ENCODE measurements at places on chromosomes 6 and 20. TPM values are rescaled to one million over a fixed set of nuclear protein-coding genes. Genes with fewer than 3 reads are reported as not detected.

GRCh38 chr6:164106345-164106769, 691.8 kb downstream of the QKI start:
- H3K36me3 ChIP-seq = no peaks in the 10 kb centered on the region
- H3K27me3 ChIP-seq = peaks cover 14% of the 10 kb centered on the region
- H3K27ac ChIP-seq = no peak overlapping the region
- H3K4me3 ChIP-seq = no peak overlapping the region
- peak; percentile 19 for DNase-seq

DNA sequence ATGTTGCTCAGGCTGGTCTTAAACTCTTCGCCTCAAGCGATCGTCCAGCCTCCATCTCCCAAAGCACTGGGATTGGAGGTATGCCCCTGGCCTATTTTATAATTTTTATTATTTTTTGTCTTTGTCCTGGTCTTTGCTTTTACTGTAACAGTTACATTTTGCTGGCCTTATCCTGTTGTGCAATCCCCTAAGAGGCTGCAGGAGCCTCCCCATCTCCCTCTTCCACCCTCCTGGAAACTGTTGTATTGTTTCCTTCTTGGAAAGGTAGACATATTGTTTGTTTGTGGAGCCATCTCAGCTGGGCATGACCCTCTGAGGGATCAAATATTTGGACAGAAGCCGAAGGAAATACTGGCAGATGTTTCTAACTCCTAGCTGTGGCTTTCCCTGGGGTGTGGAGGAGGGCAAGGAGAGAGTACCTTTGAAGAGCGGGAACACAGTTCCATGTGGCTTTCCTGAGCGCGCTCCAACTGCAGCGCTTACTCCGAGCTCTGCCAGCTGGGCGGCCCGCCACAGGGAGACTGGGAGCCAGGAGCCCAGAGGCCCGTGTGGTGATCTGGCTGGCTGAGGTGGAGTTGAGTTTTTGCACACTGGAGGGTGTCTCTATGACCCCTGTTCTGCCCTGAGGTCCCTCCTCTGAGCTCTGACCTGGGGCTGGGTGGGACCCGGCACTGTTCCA, 4.9 kb downstream of the MAPK13 start:
- peaks cover 43% of the 10 kb centered on the region for H3K36me3 ChIP-seq
- H3K27ac ChIP-seq = peak overlapping the region; percentile 14
- H3K4me1 ChIP-seq = peaks cover 31% of the 10 kb centered on the region
- DNase-seq = no peak
- no peaks in the 10 kb centered on the region for H3K27me3 ChIP-seq

GRCh38 chr6:163640641-163641040, 226.1 kb downstream of the QKI start:
- no peak for DNase-seq
- H3K27ac ChIP-seq = no peak overlapping the region
- H3K36me3 ChIP-seq = no peaks in the 10 kb centered on the region
- H3K4me3 ChIP-seq = no peak overlapping the region

- peaks cover 3% of the 10 kb centered on the region for H3K36me3 ChIP-seq
- H3K27me3 ChIP-seq = no peaks in the 10 kb centered on the region
- H3K27ac ChIP-seq = no peak overlapping the region
- peak overlapping the region; percentile 71 for H3K4me3 ChIP-seq
Observed at GRCh38 chr20:63641792-63642523, 11.3 kb downstream of the STMN3 start.

DNA sequence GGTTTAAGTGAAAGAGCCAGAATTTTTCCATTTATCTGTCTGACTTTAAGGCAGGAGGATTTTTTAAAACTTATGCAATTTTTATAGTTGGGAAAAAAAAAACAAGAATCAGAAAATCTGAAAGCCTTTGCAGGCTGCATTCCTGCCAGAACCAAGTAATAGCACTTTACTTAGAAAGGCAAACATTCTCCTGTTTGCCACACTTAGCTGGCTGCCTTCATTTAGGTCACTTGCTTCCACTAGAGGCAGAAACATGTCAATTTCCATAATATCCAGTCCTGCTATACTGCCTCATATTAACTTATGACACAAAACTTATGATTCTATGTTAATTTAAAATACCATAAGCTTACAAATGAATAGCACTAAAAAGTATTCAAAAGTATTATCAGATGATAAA, 425.8 kb downstream of the FRK start:
- no peak overlapping the region for H3K27ac ChIP-seq
- H3K4me1 ChIP-seq = no peaks in the 10 kb centered on the region
- H3K27me3 ChIP-seq = no peaks in the 10 kb centered on the region
- no peak overlapping the region for H3K4me3 ChIP-seq
- no peak for DNase-seq
- H3K36me3 ChIP-seq = no peaks in the 10 kb centered on the region

DNA sequence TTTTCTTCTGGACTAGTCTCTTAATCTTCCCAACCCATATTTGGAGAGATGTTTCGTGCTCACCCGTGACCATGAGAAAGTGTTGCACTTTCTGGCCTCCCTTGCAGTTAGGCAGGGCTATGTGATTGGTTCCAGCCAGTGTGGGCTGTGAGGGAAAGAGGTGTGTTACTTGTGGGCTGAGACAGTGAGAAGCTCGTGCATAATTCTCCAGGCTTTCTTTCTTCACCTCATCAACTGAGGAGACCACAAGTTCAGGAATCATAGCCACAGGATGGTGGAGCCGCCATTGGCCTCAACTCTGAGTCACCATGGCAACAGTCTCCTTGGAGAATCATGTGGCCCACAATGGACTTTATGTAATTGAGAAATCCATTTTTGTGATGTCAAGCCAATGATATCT, 57.5 kb upstream of the FUCA2 start:
- no peak for DNase-seq
- H3K27ac ChIP-seq = no peak overlapping the region
- no peaks in the 10 kb centered on the region for H3K27me3 ChIP-seq

DNA sequence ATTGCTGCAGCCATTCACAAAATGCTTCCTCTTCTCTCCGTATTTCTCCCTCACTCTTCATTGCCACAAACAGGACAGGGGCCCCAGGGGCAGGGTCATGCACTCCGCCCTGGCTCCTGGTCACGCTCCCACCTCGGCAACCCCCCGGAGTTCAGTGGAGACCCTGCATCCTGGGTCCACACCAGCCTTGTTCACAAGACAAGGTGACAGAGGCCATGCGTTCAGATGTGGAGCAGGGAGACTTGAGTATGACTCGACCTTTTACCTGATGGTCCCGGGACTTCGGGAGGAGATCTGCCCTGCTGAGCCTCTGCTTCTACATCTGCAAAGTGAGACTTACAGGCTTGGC, 49.4 kb downstream of the ANKRD60 start:
- H3K27me3 ChIP-seq = peaks cover 26% of the 10 kb centered on the region
- no peak overlapping the region for H3K27ac ChIP-seq
- DNase-seq = no peak
- H3K36me3 ChIP-seq = no peaks in the 10 kb centered on the region
- peaks cover 10% of the 10 kb centered on the region for H3K4me1 ChIP-seq
- H3K4me3 ChIP-seq = peak overlapping the region; percentile 11

GRCh38 chr20:48723308-48724264, 104.2 kb downstream of the PREX1 start:
- peaks cover 65% of the 10 kb centered on the region for H3K4me1 ChIP-seq
- no peaks in the 10 kb centered on the region for H3K27me3 ChIP-seq
- peaks cover 75% of the 10 kb centered on the region for H3K36me3 ChIP-seq

GRCh38 chr6:9178071-9178470, 742.7 kb upstream of the SLC35B3 start:
- H3K36me3 ChIP-seq = no peaks in the 10 kb centered on the region
- no peak overlapping the region for H3K27ac ChIP-seq
- no peaks in the 10 kb centered on the region for H3K4me1 ChIP-seq
- H3K4me3 ChIP-seq = no peak overlapping the region
- no peaks in the 10 kb centered on the region for H3K27me3 ChIP-seq

DNA sequence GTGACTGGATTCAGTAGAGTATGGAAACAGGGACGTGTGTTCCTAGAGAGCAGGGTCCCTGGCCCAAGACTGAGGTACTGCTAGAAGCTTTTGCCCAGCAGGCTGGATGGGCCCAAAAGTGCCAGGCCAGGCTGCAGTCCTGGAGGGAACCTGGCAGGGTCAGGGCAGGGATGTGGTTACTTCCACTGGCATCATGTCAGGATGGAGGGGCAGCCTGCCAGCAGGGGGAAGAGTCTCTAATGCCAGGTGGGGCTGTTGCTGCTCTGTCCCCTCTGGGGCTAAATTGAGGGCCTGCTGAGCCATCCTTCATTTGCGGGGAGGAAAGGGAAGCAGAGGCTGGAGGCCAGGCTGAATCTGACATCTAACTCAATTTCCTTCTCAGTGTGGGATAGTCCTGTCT, 17.2 kb downstream of the ZDHHC14 start:
- no peak overlapping the region for H3K4me3 ChIP-seq
- DNase-seq = no peak
- H3K4me1 ChIP-seq = no peaks in the 10 kb centered on the region
- no peaks in the 10 kb centered on the region for H3K27me3 ChIP-seq
- peaks cover 4% of the 10 kb centered on the region for H3K36me3 ChIP-seq

DNA sequence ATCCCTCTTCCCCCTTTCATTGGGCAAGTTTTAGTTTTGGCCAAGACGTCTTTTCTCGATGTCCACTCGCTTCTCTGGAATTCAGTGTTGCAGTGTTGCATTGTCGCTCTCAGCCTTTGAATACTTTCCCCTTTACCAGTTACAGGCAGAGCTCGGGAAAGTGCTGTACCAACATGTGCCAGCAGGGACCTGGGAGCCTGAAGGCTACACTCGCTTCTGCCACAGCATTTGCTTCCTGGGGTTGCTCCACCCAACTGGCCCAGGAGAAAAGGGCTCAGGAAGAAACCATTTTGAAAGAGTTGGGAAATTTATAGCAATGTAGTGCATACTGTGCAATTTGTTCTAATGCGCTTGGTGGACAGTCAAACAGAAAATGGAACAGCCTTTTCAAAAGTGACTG, 78.6 kb downstream of the LINC00237 start:
- peaks cover 18% of the 10 kb centered on the region for H3K27me3 ChIP-seq
- H3K4me1 ChIP-seq = no peaks in the 10 kb centered on the region
- no peak for DNase-seq
- H3K36me3 ChIP-seq = no peaks in the 10 kb centered on the region
- H3K27ac ChIP-seq = no peak overlapping the region

- H3K27me3 ChIP-seq = peaks cover 7% of the 10 kb centered on the region
- no peak overlapping the region for H3K27ac ChIP-seq
- peak overlapping the region; percentile 89 for H3K4me3 ChIP-seq
- peaks cover 3% of the 10 kb centered on the region for H3K36me3 ChIP-seq
- peak; percentile 40 for DNase-seq
Observed at GRCh38 chr20:25247518-25247955, 348 bp upstream of the PYGB start.

- no peak for DNase-seq
- peaks cover 1% of the 10 kb centered on the region for H3K27me3 ChIP-seq
- H3K4me1 ChIP-seq = no peaks in the 10 kb centered on the region
- no peak overlapping the region for H3K4me3 ChIP-seq
- no peak overlapping the region for H3K27ac ChIP-seq
- no peaks in the 10 kb centered on the region for H3K36me3 ChIP-seq
Observed at GRCh38 chr6:12720310-12720709, 3.7 kb downstream of the PHACTR1 start.

DNA sequence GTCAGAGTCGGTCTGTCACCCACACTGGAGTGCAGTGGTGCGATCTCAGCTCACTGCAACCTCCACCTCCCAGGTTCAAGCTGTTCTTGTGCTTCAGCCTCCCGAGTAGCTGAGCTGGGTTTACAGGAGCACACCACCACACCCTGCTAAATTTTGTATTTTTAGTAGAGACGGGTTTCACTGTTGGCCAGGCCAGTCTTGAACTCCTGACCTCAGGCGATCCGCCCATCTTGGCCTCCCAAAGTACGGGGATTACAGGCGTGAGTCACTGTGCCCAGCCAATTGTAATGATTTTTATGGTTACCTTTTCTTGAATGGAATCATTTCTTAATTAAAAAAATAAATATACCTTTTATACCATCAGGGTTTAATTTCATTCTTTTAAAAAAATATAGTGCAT, 105.7 kb downstream of the MTHFD1L start:
- no peak overlapping the region for H3K27ac ChIP-seq
- no peaks in the 10 kb centered on the region for H3K27me3 ChIP-seq
- H3K4me1 ChIP-seq = no peaks in the 10 kb centered on the region
- DNase-seq = no peak
- H3K36me3 ChIP-seq = peaks cover 76% of the 10 kb centered on the region
- no peak overlapping the region for H3K4me3 ChIP-seq

- no peak overlapping the region for H3K4me3 ChIP-seq
- no peaks in the 10 kb centered on the region for H3K4me1 ChIP-seq
- DNase-seq = no peak
- H3K27me3 ChIP-seq = no peaks in the 10 kb centered on the region
- H3K27ac ChIP-seq = no peak overlapping the region
- no peaks in the 10 kb centered on the region for H3K36me3 ChIP-seq
Observed at GRCh38 chr20:11555510-11555909, 362.2 kb upstream of the BTBD3 start.

DNA sequence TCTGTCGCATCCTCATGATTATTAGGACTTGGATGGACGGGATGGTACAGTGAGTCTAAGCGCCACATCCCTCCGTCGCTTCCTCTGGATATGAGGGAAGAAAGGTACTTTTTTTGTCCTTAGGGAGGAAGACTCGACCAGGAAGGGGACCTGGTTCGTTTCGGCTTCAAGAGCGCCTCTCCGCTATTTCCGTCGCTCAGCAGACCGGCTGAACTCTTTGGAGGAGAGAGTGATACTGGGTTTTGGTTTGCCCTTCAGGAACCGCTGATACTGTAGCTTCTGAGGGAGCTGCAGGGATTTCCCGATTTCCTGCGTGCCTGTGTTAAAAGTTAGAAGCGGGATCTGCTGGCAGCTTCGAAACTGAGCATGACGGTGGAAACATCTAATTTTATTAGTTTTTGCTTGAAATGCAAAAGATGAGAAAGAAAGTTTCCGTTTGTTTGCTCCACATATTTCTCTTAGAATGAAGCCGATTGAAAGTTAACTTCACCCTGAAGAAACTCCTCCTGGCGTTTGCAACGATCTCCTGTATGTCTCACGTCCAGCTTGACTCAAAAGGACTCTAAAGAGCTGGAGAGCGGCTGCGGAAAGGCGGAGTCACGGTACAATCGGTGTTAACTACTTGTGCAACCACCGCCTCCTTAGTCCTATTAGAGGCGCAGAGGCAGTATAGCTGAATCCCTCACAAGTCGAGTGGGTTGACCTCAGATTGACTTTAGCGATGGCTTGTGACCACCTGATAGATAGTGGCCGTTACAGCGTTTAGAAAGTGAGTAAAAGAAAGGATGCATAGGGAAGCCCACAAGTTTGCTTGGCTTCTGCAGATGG, 129.4 kb downstream of the TRIM27 start:
- peaks cover 5% of the 10 kb centered on the region for H3K36me3 ChIP-seq
- H3K27me3 ChIP-seq = peaks cover 78% of the 10 kb centered on the region
- H3K4me3 ChIP-seq = peak overlapping the region; percentile 12
- H3K27ac ChIP-seq = no peak overlapping the region
- DNase-seq = peak; percentile 40

- no peak overlapping the region for H3K27ac ChIP-seq
- no peaks in the 10 kb centered on the region for H3K4me1 ChIP-seq
- no peak overlapping the region for H3K4me3 ChIP-seq
- no peak for DNase-seq
- peaks cover 51% of the 10 kb centered on the region for H3K27me3 ChIP-seq
Observed at GRCh38 chr20:23050076-23050838, 785 bp upstream of the THBD start.

ATP6V1G2 gene
- total RNA-seq = 0.86 TPM

DEFB132 gene
- total RNA-seq = not detected

EPHA7 gene
- not detected for total RNA-seq

GSTA3 gene
- not detected for total RNA-seq

CBFA2T2 gene
- 10.2 TPM for total RNA-seq

ACOT13 gene
- 28.9 TPM for total RNA-seq
